ENCODE measurements at places on chromosomes 5 and 9.

DNA sequence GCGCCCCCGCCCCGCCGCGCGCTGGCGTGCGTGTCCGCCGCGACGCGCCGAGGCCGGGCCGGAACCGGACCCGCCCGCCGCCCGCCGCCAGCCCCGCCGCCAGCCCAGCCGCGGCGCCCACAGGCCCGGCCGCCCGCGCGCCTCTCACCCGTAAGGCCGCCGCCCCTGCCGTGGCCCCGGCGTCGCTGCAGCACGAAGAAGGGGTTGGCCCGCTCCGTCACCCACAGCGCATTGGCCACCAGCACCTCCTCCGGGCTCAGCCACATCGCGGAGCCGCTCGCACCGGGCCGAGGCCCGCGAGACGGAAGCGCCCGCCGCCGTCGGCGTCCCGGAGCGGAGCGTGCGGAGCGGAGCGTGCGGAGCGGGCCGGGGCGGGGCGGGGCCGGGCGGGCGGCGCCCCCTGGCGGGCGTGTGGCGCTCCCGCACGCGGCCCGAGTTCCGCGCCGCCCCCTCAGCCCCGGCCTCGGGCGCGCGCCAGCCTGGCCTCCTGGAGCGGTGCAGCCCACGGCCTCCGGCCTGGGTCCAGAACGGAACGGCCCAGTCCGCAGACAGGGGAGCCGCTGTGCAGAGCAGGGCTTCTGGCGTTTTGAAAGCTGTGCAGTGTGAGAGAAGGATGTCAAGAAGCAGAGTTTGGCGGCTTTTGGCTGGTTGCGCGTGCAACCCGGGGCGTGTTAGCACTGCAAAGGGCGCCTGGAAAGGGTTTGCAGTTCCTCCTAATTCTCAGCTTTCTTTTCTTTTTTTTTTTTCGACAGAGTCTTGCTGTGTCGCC is at the start of gene TBC1D9B:
TSS of gene TBC1D9B (minus strand) at position 342 of the 769 bp plus-strand sequence. CDS start at position 266, 76 bp downstream.
- peak within 1 kb of the TSS; percentile 62 for H3K27ac ChIP-seq
- peaks cover 21% of the 10 kb centered on the region for H3K4me1 ChIP-seq
- no peaks in the 10 kb centered on the region for H3K27me3 ChIP-seq
- peak within 1 kb of the TSS; percentile 61 for H3K4me3 ChIP-seq

- H3K4me1 ChIP-seq, result no peaks in the 10 kb centered on the region
- no peak overlapping the region for H3K4me3 ChIP-seq
- no peaks in the 10 kb centered on the region for H3K27me3 ChIP-seq
- DNase-seq, result no peak
- no peaks in the 10 kb centered on the region for H3K36me3 ChIP-seq
- H3K27ac ChIP-seq, result no peak overlapping the region
These were observed 19.5 kb upstream of the ERCC6L2 start for GRCh38 chr9:95855961-95856360.

GRCh38 chr9:76651119-76651705 is 113.0 kb upstream of the PCA3 start:
- peak overlapping the region; percentile 9 for H3K4me3 ChIP-seq
- no peaks in the 10 kb centered on the region for H3K36me3 ChIP-seq
- H3K27me3 ChIP-seq, result no peaks in the 10 kb centered on the region

DNA sequence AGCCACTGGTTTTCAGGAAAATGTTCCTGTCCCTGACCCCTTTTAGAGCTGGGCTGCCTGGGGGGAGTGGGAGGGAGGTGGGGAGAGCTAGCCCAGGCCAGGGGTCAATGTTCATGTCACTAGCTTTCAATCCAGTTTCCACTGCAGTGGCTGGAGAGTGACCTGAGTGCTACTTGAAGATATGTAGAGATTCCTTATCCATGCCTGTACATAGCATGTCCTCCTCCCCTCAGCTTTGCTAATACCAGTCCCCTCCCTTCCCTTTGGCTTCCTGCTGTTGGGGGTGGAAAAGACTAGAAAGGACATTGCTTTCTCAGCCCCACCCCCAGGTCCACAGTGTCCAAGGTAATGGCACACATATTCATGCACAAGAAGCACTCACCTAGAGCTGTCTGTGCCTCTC is 7.8 kb downstream of the DNAJB5 start:
- no peak for DNase-seq
- peaks cover 20% of the 10 kb centered on the region for H3K36me3 ChIP-seq
- H3K4me1 ChIP-seq, result peaks cover 49% of the 10 kb centered on the region
- H3K27ac ChIP-seq, result peak overlapping the region; percentile 99
- no peak overlapping the region for H3K4me3 ChIP-seq

GRCh38 chr9:109912726-109913460 is 132.9 kb downstream of the PALM2AKAP2 start:
- peaks cover 84% of the 10 kb centered on the region for H3K4me1 ChIP-seq
- DNase-seq, result no peak
- peak overlapping the region; percentile 42 for H3K27ac ChIP-seq

DNA sequence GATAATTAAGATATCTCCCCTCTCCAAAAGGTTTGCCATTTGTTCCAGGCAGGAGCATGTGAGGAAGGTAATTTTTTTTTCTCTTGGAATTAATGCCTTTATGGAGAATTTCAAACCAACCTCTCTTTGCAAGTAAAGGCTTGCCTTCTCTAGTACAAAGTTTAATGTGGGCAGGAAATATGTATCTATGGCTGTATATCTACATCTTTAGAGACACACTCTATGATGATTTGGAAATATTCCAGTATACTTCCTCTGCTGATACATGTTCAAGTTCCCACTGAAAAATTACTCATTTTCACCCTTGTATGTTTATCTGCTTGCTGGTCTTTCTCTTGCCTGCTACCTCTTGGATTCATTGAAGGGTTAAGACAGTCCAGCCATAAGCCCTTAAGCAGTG is 83.5 kb upstream of the SEMA6A start:
- H3K27me3 ChIP-seq, result no peaks in the 10 kb centered on the region
- H3K36me3 ChIP-seq, result no peaks in the 10 kb centered on the region
- H3K27ac ChIP-seq, result no peak overlapping the region

GRCh38 chr5:17127743-17128231 is 89.6 kb upstream of the BASP1 start:
- H3K27ac ChIP-seq, result no peak overlapping the region
- H3K4me1 ChIP-seq, result no peaks in the 10 kb centered on the region
- no peak for DNase-seq
- no peaks in the 10 kb centered on the region for H3K36me3 ChIP-seq

All from right atrium auricular region (tissue), 2 donors.